ENCODE measurements at places on chromosomes 5 and 9.

- DNase-seq: no peak
These were observed 526.9 kb downstream of the BNC2 start for GRCh38 chr9:16343249-16344237.

GRCh38 chr5:128349044-128349858, 188.8 kb downstream of the FBN2 start:
- no peak for DNase-seq

- no peak for DNase-seq
These were observed 142.8 kb downstream of the TMEM38B start for GRCh38 chr9:105836936-105837660.

DNA sequence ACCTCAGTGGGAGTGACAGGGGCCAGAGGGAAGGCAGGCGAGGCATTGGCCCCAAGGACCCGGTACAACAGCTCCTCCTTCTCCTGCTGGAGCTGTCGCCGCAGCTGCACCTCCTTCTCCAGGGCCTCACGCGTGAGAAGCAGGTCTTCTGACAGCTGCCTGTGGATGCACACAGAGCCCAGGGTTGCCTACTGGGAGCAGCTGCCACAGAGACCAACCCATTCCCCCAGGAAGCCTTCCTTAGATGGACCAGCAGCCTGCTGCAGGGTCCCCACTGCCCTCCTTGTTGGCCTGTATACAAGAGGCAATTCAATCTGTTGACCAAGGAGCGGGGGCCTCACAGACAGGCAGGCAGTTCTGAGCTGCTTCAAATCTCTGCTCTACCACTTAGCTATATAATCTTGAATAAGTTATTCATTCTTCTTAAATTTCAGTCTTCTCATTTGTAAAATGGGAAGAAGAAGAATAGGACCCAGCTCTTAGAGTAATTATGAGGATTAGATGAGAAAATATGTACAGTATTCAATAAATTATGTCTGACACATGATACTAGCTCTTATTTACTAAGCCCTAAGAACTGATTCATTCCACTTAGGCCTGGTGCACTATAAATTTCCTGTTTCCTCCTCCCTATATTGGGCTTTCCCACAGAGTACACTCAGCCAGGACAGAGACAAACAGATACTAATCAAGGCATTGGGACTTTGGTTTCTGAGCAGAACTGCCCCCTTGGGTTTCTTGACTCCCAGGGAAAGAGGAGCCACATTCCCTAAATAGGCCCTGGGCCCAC, 26.1 kb upstream of the ANXA6 start:
- no peak for DNase-seq

- no peak for DNase-seq
These were observed 690.9 kb upstream of the CDH18 start for GRCh38 chr5:20678814-20679298.

GRCh38 chr5:59107692-59108091, 524.8 kb downstream of the RAB3C start:
- no peak for DNase-seq

GRCh38 chr5:115428676-115429075, 115.9 kb downstream of the FEM1C start:
- DNase-seq: no peak

DNA sequence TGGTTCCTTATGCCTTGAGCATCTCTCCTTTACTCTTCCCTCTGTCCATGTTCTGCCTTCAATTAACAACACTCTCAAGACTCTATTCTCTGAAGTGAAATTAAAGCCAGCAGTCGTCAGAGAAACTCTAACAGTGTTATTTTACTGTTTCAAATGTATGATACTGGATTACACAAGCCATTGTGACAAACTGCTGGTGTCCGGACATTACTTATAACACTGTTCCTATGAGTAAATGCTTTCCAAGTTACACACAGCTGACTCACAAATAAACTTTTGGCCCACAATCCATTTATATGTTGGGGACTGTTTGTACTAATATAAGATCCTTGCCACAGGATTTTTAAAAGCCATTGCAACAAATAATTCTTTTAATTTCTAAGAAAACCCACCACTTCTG, 63.2 kb upstream of the GHR start:
- no peak for DNase-seq

- no peak for DNase-seq
These were observed 58.2 kb downstream of the RICTOR start for GRCh38 chr5:39015743-39016586.

- DNase-seq: no peak
These were observed 35.0 kb downstream of the PRELID2 start for GRCh38 chr5:145800181-145800580.

- DNase-seq: no peak
These were observed 97.8 kb upstream of the HAND1 start for GRCh38 chr5:154575546-154576428.

GRCh38 chr5:72604111-72604797, 97.0 kb upstream of the ZNF366 start:
- DNase-seq: no peak

- DNase-seq: no peak
These were observed 12.2 kb upstream of the NDFIP1 start for GRCh38 chr5:142096382-142096781.

DNA sequence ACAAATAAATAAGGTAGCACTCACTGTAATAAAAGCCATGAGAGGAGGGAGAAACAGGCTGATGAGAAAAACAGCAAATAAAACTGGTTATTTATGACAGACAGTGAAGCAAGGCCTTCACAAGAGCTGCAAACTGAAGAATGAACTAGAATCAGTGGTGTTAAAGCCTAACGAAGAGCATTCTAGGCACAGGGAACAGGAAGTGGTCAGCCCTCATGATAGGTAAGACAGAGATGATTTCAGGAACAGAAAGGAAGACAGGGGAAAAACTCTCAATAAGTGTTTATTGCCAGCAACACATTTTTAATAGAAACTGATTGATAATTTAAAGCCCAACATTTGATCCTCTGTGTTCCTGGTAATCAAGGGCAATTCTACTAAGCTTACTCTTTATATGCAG, 124.5 kb downstream of the EDIL3 start:
- no peak for DNase-seq

DNA sequence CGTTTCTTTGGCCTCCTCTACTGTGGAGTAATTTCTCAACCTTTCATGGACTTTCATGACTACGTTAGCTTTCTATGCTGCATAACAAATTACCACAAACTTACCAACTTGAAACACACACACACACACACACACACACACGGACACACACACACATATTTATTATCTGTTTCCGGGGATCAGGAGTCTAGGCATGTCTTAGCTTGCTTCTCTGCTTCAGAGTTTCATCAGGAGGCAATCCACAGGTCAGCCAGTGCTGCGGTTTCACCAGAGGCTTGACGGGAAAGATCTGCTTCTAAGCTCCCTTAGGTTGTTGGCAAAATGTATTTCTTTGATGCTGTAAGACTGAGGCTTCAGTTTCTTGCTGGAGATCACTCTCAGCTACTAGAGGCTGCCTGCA, 59.0 kb upstream of the C9orf72 start:
- no peak for DNase-seq

GRCh38 chr5:14364576-14365472, 216.8 kb upstream of the OTULINL start:
- DNase-seq: no peak

DNA sequence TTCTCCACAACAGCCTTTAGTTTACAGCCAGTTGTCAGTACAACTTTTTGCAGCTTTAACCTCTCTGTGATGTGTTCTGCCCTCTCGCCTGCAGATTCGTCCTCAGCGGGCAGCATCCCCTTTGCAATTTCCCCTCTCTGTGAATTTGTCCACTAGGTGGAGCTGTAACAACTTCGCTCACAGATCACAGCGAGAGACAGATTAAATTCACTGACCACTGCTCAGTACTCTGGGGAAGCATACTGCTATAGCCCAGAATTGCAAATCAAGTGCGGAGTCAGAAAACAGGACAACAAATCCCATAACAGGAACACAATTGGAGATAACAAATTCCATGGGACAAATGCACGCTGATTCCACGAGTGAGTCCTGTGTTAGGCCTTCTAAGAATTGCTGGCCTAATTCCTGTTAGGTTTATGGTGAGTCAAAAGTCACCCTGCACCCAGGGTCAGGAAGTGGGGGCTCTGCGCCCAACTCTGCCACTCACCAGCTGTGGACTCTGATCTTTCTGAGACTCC, 2124.9 kb downstream of the MAT2B start:
- DNase-seq: no peak

DNA sequence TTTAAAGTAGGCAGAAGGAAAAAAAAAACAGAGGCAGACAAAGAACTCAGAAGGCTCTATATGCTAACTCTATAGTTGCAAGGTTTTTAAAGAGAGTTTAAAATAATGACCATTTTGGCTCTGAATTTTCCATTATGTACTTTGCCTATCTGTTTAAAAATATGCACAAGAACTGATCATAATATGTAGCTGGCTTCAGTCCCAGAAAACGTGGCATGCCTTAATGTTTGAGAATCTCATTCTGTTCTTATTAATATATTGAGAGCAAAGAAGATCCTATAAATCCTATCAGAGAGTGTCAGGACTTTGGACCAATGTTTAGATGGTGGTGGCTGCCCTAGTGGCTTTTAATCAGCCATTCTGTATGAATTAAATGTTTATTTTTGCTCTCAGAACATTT, 121.5 kb downstream of the JMY start:
- DNase-seq: no peak

GRCh38 chr5:14186059-14186830, 43.1 kb downstream of the TRIO start:
- DNase-seq: no peak

DNA sequence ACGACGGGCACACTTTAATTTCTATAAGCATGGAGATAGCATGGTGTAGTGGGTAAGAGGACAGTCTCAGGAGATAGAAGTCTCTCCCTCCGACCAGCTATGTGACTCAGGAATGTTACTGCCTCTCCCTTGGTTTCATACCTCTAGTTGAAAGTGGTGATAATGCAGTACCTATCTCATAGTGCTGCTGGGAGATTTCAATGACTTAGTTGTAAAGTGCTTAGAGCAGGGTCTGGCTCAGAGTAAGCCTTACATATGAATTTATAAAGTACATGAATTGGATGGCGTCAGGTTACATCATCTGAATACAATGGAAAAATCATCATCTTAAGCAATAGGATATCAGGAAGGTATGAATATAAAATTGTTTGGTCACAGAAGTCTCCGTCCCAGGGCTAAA, 952.8 kb upstream of the EDIL3 start:
- no peak for DNase-seq

DNA sequence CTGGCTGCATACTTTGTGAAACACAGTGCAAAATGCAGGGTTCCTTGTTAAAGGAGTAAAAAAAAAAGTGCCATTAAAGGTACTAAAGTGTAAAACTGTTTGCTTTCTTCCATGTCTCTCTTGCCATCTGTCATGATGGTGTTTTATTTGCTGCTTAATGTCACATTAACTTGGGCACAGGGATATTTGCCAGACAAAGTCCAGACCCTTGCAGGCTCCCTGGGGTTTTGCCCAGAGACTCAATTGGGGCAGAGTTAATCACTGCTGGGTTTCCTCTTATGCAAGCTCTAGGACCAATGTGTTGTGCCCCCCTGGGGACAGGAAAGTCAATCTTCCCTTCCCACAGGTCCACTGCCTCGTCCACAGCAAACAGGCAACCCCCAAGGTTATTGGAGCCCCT, 274.3 kb upstream of the SGCD start:
- no peak for DNase-seq

- DNase-seq: no peak
These were observed 598.2 kb downstream of the PRELID2 start for GRCh38 chr5:145236983-145237382.

DNA sequence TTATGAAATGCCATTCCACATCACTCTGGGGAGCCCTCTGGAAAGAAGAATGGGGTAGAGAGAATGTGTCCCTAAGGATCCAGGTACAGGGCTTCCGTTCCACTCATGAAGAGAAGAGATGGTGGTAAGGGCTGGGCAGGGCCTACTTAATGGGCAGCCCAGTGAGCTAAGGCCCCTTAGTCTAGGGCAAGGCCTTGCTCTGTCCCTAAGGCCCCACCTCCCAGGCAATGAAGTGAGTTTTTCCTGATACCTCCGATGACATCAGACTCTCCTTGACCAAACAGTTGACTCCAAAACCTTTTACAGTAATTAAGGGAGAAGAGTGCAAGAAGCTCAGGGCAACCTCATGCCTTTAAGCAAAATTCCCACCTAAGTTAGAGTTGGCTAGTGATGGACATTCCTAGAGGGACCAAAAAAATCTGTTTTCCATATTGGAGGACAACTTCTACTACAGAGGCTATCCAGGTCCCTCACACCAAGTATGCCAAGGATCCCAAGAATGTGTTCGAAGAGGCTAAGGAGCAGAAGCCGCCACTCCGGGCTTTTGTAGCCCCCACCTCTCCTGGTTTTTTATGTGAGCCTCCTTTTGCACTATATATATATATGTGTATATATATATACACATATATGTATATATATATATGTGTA, 5.9 kb downstream of the KLF9 start:
- no peak for DNase-seq

DNA sequence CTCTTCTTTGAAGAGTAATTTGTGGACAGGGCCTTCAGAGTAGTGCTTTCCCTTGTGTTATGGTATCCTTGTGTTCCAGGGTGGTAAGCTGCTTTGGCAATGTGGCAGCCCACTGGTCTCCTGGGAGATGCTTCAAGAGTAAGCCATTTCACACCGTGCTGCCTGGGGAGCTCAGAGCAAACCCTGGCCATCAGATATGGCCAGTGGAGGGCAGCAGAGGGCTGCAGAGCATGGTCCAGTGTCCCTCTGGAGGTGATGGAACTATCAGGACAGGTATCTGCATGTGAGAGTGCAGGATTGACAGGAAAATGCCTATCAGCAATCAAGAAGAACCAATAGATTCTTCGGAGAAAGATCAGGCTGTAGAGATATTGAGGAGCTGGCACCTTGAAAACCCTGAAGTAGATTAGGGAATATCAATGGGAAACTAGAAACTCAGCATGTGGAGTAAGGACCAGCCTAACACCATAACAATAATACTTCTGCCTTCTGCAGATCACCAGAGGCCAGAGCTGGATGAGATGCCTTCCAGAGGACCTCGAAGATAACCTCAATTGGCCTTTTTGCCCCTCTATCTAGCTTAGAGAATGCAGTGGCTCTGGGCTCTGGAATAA, 90.8 kb downstream of the PLPPR1 start:
- peak; percentile 11 for DNase-seq

DNA sequence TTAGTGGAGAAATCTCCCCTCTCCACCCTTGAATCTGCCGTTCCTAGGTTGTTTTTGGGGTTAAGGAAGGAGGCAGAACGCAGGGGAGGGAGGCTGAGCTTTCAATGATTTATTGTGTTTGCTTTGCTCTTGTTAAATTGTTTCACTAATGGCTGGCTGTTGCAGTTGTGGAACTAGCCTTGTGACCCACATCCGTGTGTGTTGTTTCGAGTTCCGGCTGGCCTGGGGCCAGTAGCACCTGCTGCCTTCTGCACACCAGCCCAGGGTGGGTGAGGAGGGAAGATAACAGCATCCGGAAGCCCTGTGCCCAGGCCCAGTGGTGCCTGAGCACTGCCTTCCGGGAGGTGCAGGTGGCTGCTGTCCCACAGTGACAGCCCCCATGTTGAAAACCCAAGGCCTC, 3.6 kb downstream of the ERGIC1 start:
- DNase-seq: no peak

All from hepatic stellate cell (primary cell).